Progenitor cell of endocrine pancreas (in vitro differentiated cells): ENCODE measurements at places on chromosomes 6 and 20.

- H3K4me1 ChIP-seq, result peaks cover 4% of the 10 kb centered on the region
- no peak overlapping the region for H3K4me3 ChIP-seq
These were observed 14.8 kb downstream of the PMEPA1 start for GRCh38 chr20:57695012-57695411.

- no peak for DNase-seq
- H3K27ac ChIP-seq, result peak overlapping the region; percentile 56
- peaks cover 7% of the 10 kb centered on the region for H3K36me3 ChIP-seq
- no peak overlapping the region for H3K4me3 ChIP-seq
- H3K4me1 ChIP-seq, result no peaks in the 10 kb centered on the region
These were observed 15.5 kb upstream of the CLDN20 start for GRCh38 chr6:155248008-155249001.

GRCh38 chr6:163648868-163649267, 234.3 kb downstream of the QKI start:
- peaks cover 7% of the 10 kb centered on the region for H3K27me3 ChIP-seq
- H3K4me1 ChIP-seq, result peaks cover 3% of the 10 kb centered on the region
- DNase-seq, result no peak
- H3K4me3 ChIP-seq, result no peak overlapping the region

- H3K27ac ChIP-seq, result no peak overlapping the region
- no peak for DNase-seq
- no peak overlapping the region for H3K4me3 ChIP-seq
- H3K27me3 ChIP-seq, result peaks cover 9% of the 10 kb centered on the region
These were observed 2.1 kb downstream of the FAM110A start for GRCh38 chr20:835608-836045.

DNA sequence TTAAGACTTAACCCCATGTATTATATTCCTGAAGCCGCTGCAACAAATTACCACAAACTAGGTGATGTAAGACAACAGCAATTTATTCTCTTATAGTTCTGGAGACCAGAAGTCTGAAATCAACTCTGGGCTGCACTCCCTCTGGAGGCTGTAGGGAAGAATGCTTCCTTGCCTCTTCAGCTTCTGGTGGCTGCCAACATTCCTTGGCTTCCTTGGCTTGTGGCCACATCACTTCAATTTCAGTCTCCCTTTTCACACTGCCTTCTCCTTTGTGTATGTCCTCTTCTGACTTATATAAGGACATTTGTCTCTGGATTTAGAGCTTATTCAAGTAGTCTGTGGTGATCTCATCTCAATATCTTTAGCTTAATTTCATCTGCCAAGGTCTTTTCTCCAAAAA, 141.6 kb downstream of the DHX35 start:
- no peak for DNase-seq
- peaks cover 25% of the 10 kb centered on the region for H3K27me3 ChIP-seq
- H3K36me3 ChIP-seq, result no peaks in the 10 kb centered on the region
- H3K27ac ChIP-seq, result no peak overlapping the region

- no peaks in the 10 kb centered on the region for H3K36me3 ChIP-seq
- no peak overlapping the region for H3K27ac ChIP-seq
- no peaks in the 10 kb centered on the region for H3K27me3 ChIP-seq
- no peak for DNase-seq
- H3K4me3 ChIP-seq, result no peak overlapping the region
These were observed 101.1 kb downstream of the LY86 start for GRCh38 chr6:6689400-6690143.

- H3K27me3 ChIP-seq, result peaks cover 6% of the 10 kb centered on the region
- no peak for DNase-seq
- H3K27ac ChIP-seq, result no peak overlapping the region
- no peaks in the 10 kb centered on the region for H3K36me3 ChIP-seq
These were observed 166.3 kb downstream of the PHACTR1 start for GRCh38 chr6:12882761-12883290.

DNA sequence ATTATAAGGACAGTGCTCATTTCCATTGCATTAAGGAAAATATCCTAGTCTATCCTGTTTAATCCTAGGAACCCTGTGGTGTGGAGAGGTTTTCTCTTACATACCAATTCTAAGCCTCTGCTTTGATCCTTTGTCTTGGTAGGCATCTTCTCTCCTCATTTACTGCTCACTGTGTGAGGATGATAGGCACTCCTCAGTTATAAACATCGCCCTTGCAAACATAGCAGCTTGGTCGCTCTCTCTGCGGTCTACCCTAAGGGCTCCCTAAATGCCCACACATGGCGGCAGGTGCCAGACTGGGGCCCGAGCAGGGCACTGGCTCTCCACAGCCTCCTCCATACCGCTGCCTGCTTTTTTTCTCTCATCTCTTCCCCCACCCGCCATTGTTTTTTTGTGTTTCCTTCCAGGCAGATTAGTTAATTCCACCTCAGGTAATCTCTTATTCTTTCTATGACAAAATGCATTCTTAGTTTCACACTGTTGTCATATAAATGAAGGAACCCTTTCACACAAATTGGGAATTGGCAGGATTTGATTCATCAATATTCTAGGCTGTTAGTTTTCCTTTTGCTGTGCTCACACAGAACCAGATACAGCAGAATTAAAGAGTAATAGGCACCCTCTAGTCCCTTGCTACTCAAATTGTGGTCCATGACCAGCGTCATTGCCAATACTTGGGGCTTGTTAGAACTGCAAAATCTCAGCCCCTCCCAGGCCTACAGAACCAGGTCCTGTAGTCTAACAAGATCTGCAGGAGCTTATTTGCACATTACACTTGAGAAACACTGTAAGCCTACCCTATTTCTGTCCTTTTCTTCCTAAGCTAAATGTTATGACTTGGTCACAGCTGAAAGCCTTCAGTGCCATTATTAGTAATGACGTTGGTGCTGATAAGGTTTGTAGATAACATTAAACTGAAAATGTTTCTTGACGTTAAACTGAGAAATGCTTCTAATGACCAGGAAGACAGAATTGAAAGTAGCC, 36.3 kb downstream of the CARMIL1 start:
- no peaks in the 10 kb centered on the region for H3K27me3 ChIP-seq
- DNase-seq, result no peak
- peak overlapping the region; percentile 1 for H3K27ac ChIP-seq
- H3K4me3 ChIP-seq, result no peak overlapping the region

GRCh38 chr20:57810511-57811373, 100.9 kb upstream of the PMEPA1 start:
- H3K27ac ChIP-seq, result no peak overlapping the region
- H3K27me3 ChIP-seq, result peaks cover 15% of the 10 kb centered on the region
- no peaks in the 10 kb centered on the region for H3K36me3 ChIP-seq
- DNase-seq, result no peak
- no peak overlapping the region for H3K4me3 ChIP-seq
- peaks cover 6% of the 10 kb centered on the region for H3K4me1 ChIP-seq

- H3K36me3 ChIP-seq, result peaks cover 3% of the 10 kb centered on the region
- no peaks in the 10 kb centered on the region for H3K27me3 ChIP-seq
- no peak overlapping the region for H3K4me3 ChIP-seq
- H3K27ac ChIP-seq, result no peak overlapping the region
These were observed 86.2 kb downstream of the PLEKHG1 start for GRCh38 chr6:150685860-150686259.

GRCh38 chr20:11936157-11936556, 18.5 kb downstream of the BTBD3 start:
- peaks cover 5% of the 10 kb centered on the region for H3K36me3 ChIP-seq
- no peak overlapping the region for H3K4me3 ChIP-seq
- H3K4me1 ChIP-seq, result peaks cover 15% of the 10 kb centered on the region

DNA sequence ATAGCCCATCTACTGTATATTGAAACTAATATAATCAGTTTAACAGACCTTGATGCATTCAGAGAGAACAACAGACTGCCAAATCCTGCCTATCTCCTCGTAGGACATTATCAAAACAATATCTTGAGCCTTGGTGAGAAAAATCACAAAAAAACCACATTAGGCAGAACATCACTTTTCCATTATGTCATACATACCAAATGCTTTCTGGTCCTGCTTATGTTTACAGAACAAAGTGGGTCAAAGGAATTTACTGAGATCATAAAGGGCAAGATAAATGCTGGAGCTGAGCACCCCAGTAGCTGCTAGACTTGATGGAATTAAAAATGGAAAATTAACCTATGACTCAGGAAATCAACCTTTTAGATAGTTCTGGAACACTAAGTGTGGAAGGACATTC, 195.3 kb upstream of the KCNK16 start:
- H3K4me1 ChIP-seq, result no peaks in the 10 kb centered on the region
- H3K36me3 ChIP-seq, result no peaks in the 10 kb centered on the region
- no peak overlapping the region for H3K27ac ChIP-seq

- peaks cover 6% of the 10 kb centered on the region for H3K36me3 ChIP-seq
- no peaks in the 10 kb centered on the region for H3K27me3 ChIP-seq
These were observed at the start of gene RNF146 for GRCh38 chr6:127266178-127266891. RNF146 (plus strand) TSS chr6:127266864; CDS start chr6:127280339, 13,475 bp downstream.

DNA sequence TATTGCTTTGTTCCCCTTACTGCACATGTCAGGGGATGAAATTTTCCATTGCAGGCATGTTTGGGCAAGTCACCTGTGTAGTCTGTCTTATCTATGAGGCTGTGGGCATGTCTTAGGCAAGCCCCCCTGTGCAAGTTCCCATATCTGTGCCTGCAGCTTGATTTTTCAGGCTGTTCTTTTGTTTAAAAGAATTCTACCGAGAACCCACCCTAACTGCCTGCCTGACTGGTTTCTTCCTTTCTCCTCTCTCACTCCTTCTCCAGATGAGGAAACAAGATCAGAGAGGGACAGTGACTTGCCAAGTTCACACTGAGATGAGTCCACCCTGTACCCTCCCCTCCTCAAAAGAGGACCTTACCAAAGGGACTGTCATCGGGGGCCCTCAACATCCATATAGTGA, 11.0 kb downstream of the TREML2 start:
- H3K36me3 ChIP-seq, result no peaks in the 10 kb centered on the region
- H3K4me1 ChIP-seq, result peaks cover 13% of the 10 kb centered on the region
- DNase-seq, result no peak
- no peak overlapping the region for H3K4me3 ChIP-seq
- no peak overlapping the region for H3K27ac ChIP-seq

- peaks cover 28% of the 10 kb centered on the region for H3K27me3 ChIP-seq
- no peaks in the 10 kb centered on the region for H3K36me3 ChIP-seq
- H3K27ac ChIP-seq, result no peak overlapping the region
- DNase-seq, result no peak
- H3K4me1 ChIP-seq, result peaks cover 11% of the 10 kb centered on the region
These were observed 53.5 kb upstream of the BMP6 start for GRCh38 chr6:7672066-7673062.

DNA sequence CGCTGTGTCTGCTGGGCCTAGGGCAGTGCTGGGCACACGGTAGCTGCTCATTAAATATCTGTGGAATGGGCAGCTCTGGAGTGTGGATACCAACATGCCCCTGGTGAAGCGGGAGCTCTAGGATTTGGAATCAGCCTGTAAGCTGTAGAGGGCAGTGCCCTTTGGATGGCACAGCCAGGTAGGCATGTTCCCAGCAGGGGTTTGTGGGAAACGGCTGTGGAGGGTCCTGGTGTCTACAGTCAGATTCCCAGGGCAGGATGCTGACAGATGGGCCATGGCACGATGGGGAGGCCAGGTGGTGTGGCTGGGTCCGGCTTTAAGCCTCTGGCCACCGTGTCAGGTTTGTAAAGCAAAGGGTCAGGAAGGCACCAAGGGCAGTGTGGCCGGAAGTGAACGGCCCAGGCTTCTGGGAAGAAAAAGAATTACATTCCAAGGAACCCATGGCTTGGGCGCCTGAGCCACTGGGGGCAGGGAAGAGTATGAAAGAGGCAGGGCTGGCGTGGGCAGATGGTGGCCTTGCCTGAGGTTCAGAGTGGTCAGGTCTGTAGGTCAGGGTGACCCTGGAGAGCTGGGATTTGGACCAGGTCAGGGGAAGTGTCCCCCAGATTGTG, 44.8 kb downstream of the UBE2V1 start:
- no peak overlapping the region for H3K27ac ChIP-seq
- DNase-seq, result no peak
- H3K36me3 ChIP-seq, result no peaks in the 10 kb centered on the region
- H3K27me3 ChIP-seq, result peaks cover 4% of the 10 kb centered on the region
- H3K4me1 ChIP-seq, result peaks cover 2% of the 10 kb centered on the region
- no peak overlapping the region for H3K4me3 ChIP-seq

GRCh38 chr20:30500829-30501440, 756.5 kb upstream of the DEFB115 start:
- DNase-seq, result no peak
- H3K4me3 ChIP-seq, result no peak overlapping the region
- H3K27me3 ChIP-seq, result no peaks in the 10 kb centered on the region
- no peaks in the 10 kb centered on the region for H3K36me3 ChIP-seq

GRCh38 chr6:4589295-4589694, 186.9 kb upstream of the CDYL start:
- H3K27me3 ChIP-seq, result no peaks in the 10 kb centered on the region
- no peaks in the 10 kb centered on the region for H3K36me3 ChIP-seq
- H3K4me3 ChIP-seq, result no peak overlapping the region
- H3K27ac ChIP-seq, result no peak overlapping the region
- H3K4me1 ChIP-seq, result no peaks in the 10 kb centered on the region
- DNase-seq, result no peak

DNA sequence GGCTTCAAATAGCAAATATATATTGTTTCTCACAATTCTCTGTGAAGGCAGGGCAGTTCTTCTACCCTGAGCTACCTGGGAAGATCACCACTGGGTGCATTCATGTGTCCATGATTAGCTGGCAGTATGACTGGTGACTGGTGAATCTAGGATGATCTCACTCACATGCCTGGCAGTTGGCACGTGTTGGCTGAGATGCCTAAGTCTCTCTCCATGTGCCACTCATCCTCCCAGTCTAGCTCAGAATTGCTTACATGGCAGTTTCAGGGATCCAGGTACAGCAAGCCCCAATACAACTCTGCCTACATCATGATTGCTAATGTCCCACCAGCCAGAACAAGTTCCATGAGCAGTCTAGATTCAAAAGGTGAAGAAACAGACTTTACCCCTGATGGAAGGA, 346.8 kb upstream of the CNR1 start:
- no peaks in the 10 kb centered on the region for H3K36me3 ChIP-seq
- H3K27ac ChIP-seq, result no peak overlapping the region
- no peaks in the 10 kb centered on the region for H3K27me3 ChIP-seq

DNA sequence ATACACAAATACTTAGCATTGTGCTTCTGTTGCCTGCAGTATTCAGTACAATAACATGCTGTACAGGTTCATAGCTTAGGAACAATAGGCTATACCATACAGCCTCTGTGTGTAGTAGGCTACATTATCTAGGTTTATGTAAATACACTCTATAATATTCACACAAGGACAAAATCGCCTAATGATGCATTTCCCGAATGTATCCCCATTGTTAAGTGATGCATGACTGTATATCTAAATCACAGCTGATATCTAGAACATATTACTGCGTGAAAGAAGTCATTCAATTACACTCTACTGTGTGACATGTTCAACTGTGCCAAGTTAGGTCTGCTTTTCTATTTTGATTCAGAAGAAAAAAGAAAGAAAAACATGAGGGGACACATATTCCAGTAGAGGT, 633.5 kb downstream of the RFPL4B start:
- no peak overlapping the region for H3K4me3 ChIP-seq
- H3K27me3 ChIP-seq, result no peaks in the 10 kb centered on the region
- H3K36me3 ChIP-seq, result no peaks in the 10 kb centered on the region
- H3K4me1 ChIP-seq, result no peaks in the 10 kb centered on the region

DNA sequence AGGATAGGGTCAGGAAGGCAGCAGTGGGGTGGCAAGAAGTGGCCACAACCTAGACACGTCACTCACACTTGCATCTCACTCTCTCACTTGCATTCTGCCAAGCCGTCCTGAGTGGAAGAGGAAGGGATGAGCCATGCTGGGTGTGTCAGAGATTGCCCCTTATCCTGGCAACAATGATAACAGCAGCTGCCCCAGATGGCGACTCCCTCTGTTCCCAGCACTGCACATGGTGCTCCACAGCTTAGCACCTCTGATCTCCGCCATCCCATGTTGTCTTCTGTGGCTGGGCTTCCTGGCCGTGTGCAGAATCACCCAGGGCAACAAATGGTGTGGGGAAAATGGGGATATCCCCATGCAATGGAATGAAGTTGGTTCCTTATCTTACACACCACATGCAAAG, 11.1 kb downstream of the KCNB1 start:
- H3K27ac ChIP-seq, result no peak overlapping the region
- H3K4me3 ChIP-seq, result no peak overlapping the region
- H3K36me3 ChIP-seq, result no peaks in the 10 kb centered on the region
- DNase-seq, result no peak
- no peaks in the 10 kb centered on the region for H3K4me1 ChIP-seq
